Prostate gland (tissue), 2 donors: ENCODE measurements at places on chromosomes 3 and 15.

DNA sequence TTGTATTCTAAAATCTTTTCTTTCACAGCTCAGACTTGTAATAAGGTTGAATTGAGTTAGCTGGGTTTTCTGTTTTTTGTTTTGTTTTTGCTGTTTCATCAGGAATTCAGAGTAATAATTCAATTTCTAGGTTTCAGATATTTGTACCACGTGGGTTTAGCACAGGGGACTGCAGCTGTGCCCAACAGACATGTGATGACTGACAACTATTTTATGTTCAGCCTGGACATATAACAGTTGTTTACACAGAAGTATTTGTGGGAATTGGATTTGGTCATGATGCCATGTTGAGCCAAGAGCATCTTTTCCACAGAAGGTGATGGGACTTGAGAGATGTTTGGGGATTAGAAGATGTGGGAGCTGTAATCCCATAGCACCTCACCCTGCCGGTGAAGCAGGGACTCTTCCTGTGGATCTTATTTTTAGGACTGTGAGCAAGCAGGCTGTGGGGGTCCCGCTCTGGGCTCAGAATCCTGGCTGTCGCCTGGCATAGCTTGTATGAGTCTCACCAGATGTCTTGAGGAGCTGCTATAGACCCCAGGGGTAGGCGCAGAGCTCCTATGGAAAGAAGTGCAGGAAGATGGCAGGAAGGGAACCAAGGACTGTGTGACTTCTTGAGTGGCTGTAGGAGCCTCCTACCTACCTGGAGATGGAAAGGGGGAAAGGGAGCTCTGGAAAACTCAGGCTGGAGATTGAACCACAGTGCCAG, 23.7 kb downstream of the PXYLP1 start:
- no peak for DNase-seq

- DNase-seq: no peak
Measured at GRCh38 chr3:142888099-142888480, 793 bp downstream of the PCOLCE2 start.

DNA sequence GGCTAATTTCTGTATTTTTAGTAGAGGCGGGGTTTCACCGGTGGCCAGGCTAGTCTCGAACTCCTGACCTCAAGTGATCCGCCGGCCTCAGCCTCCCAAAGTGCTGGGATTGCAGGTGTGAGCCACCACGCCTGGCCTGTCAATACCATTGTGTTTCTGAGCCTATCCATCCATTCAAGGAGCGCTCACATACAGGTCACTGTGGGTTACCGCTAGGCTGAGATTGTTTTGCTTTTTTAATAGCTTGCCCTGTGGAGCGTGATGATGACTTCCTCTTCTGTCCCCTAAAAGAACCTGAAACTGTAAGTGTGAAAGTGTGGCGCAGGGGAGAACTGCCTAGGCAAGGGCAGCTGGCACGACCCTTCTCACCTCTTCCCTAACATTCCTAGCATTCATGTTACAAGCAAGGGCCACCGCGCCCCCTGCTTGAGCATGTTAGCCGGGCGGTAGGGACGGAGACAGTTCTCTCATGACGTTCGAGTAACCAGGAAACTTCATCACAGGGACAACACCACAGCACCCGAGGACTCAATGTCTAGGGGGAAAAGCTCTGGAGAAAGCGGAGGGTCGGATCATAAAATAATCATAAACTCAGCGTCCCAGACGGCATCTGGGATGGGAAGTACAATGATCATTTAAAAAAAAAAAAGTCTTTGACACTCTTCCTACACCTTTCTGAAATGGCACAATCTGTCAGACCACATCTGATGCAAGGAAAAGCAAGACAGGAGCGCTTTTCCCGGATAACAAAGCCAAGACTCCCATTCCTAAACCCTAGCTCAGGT, 790 bp downstream of the LAMP3 start:
- peak; percentile 18 for DNase-seq

- DNase-seq: no peak
Measured at GRCh38 chr15:75212200-75212858, 10.6 kb downstream of the C15orf39 start.

- DNase-seq: no peak
Measured at GRCh38 chr15:39444735-39445470, 136.0 kb upstream of the THBS1 start.

DNA sequence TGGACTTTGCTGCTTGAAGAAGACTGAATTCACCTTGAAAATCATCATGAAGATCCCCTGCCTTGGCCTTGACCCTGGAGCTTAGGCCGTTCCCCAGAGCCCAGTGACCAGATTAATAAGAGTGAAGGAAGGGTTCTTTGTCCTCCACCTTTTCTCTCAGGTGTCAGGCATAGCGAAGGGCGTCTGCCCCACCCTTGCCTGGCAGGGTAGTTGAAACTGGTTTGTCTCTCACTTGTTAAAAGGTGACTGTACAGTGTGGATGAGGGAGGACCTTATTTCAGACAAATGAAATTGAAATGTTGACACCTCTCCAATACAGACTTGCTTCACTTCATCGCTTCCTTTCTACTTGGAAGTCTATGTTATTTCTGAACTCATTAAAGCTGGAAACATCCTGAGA, 223.7 kb upstream of the BHLHE40 start:
- DNase-seq: no peak

GRCh38 chr15:60392601-60392985, 5.2 kb downstream of the ANXA2 start:
- DNase-seq: no peak

GRCh38 chr3:134075846-134076245, 46.1 kb upstream of the SLCO2A1 start:
- DNase-seq: peak; percentile 1

- peak; percentile 23 for DNase-seq
Measured at GRCh38 chr15:41585127-41586047, 26.4 kb downstream of the TYRO3 start.

- no peak for DNase-seq
Measured at GRCh38 chr3:64634417-64634816, 53.4 kb downstream of the ADAMTS9 start.

GRCh38 chr15:63990454-63990853, 55.8 kb downstream of the DAPK2 start:
- DNase-seq: no peak

DNA sequence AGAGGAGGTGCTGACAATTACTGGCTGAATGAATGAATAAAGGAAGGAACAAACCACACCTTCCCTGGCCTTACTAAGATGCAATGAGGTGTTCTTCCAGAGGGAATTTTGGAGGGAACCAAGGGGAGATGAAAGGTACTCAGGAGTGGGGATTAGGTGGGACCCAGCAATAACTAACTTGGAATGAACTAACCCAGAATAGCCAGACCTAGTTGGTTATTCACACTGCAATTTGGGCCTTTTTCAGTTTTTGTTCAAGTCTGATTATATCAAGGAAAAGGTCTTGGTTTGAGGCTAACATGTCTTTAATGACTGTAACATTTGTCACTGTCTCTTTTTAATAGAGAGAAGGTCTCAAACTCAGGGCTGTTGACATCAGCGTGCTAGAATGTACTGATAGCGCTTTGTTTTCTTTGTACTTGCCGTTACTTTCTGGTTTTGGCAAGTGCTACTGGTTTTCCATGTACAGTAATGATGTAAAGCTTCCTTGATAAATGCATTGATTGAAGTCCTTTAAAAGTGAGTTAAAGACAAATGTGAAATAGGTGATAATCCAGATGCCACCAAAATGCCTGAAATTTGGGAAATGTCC, 3.2 kb upstream of the PLXND1 start:
- no peak for DNase-seq

GRCh38 chr3:169344465-169344864, 319.0 kb downstream of the MECOM start:
- DNase-seq: no peak

DNA sequence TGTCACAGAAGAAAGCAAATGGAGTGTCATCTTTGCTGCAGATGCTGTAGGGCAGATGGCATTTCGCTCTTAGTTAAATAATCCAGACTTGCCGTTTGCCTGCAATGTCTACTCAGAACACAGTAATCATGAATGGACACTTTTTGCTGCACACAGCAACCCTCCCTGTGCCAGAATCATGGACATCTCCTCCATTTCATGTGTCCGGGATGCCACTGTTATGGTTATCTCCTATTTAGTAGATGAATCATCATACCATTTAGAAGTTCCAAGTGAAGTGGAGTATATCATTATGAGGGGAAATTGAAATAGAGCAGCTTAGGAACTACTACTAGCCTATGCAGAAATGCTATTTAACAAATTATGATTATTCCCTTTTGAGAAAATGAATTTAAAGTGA, 118.5 kb downstream of the DUT start:
- DNase-seq: no peak

GRCh38 chr15:74179983-74180880, 6.7 kb downstream of the ISLR start:
- DNase-seq: no peak

- no peak for DNase-seq
Measured at GRCh38 chr15:27884726-27885125, 214.4 kb downstream of the OCA2 start.

- DNase-seq: no peak
Measured at GRCh38 chr15:47407692-47408091, 309.6 kb upstream of the SEMA6D start.

DNA sequence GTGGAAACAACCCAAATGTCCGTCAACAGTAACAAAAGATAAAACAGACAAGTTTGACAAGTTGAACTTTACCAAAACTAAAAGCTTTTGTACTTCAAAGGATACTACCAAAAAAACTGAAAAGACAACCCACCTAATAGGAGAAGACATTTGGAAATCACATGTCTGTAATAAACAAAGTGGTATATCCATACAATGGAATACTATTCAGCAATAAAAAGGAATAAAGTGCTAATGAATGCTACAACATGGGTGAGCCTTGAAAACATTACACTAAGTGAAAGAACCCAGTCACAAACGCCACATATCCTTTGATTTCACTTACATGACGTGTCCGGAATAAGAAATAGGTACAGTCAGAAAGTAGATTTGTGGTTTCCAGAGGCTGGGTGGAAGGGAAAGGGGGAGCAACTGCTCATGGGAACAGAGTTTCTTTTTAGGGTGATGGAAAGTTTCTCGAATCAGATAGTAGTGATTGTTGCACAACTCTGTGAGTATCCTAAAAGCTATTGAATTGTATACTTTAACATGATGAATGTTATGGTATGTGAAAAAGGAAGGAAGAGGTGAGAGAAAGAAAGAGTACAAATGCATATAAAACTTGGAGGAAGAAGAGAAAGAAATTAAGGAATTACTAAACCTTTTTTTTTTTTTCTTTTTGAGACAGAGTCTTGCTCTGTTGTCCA, 72.7 kb upstream of the ABHD2 start:
- no peak for DNase-seq

DNA sequence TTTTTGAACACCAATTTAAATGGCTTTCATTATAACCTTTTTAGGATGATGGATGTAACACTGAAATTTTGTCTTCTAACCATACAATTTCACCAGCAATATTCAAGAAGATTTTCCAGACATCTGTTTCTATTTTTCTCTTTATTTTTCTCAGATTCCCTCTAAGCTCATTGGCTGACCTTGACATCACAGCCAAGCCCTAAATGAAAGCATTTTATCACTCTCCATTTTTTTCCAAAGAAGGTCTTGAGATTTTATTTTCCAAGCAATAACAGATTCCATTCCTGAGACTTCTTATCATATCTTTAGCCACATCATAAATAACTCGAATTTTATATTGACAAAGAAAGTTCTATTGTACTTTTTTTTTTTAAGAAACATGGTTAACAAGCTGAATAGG, 392.6 kb upstream of the THBS1 start:
- DNase-seq: no peak

- DNase-seq: no peak
Measured at GRCh38 chr3:83230841-83231240, 1469.4 kb upstream of the GBE1 start.

DNA sequence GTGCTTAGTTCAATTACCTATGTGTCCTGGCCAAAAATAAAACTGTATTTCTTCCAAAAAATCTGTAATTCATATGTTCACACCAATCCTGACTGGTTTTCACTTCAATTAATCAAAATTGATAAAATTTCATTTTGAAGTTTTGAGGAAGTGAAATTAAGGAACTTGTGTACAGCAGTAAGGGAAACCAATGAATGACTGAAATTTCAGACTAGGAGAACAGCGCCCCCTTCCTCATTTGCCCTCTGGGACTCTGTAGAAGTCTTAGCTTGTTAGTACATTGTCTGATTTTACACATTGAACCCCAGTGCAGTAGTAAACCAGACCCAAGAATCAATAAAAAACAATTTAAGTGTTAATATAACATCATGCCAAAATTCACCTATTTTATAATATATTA, 495.3 kb upstream of the AGTR1 start:
- no peak for DNase-seq

DNA sequence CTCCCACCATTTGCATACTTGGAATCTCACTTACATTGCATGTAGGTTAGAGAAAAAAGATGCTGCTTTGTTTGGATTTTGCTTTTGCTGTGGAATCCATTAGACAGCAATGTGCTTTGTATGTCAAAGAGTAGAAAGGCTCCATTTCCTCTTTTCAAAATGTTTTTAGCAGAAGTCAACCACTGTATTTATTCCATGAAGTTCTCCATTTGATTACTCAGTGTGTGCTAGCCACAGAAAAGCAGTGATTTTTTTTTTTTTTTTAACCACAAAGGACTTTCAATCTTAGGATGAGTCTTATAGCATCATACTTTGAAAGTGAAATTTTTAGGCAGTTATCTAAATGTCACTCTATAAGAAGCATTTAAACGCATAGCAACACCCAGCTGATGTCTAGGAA, 285.0 kb upstream of the ADAMTS9 start:
- DNase-seq: no peak

GRCh38 chr15:69049976-69050375, 35.5 kb downstream of the NOX5 start:
- no peak for DNase-seq

GRCh38 chr3:139310474-139310933, 33.3 kb upstream of the MRPS22 start:
- no peak for DNase-seq

- no peak for DNase-seq
Measured at GRCh38 chr3:193344486-193344885, 34.1 kb downstream of the ATP13A5 start.

- DNase-seq: peak; percentile 69
Measured at GRCh38 chr15:99409097-99409473, 156.7 kb upstream of the MEF2A start.
